ENCODE measurements at places on chromosomes 7 and 10.

GRCh38 chr10:33088990-33089389, 131.0 kb upstream of the ITGB1 start:
- DNase-seq = no peak

DNA sequence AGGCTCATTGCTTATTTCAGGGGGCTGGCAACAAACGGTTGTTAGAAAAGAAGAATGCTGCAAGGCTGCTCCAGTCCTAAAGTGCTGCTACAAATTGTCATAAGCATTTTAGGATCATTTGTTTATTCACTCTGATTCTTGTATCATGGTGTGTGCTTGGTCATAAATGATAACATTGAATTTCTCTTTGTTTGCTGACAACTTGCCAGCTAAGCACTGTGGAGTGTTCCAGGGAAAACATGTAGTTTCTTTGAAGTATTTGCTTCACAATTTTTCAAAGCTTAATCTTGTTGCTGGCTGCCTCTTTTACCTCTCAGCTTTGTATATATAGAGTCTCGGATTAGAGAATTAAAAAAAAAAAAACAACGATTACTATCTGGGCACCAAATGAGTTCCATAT, 263.0 kb downstream of the PHF14 start:
- no peak for DNase-seq

- DNase-seq = no peak
These were observed 20.8 kb upstream of the CTTNBP2 start for GRCh38 chr7:117894037-117894436.

DNA sequence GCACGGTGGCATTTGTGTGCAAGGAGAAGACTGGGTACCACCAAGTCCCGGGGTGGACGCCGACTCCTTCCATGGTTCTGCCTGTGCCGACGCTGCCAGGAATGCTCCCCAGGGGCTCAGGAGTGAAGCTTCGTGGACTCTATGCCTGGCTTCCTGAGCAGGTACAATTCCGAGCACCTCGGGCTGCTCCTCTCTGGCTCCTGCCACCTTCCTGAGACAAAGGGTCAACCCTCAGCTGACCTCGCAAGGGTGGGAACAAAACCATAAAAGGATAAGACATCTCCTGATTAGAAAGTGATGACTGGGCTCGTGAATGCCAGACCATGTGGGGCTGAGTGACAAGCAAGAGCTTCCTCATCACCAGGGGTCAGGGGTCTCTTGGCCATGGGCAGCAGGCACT, 31.8 kb downstream of the CALML3 start:
- DNase-seq = no peak

- DNase-seq = no peak
These were observed 177.8 kb downstream of the USP6NL start for GRCh38 chr10:11433657-11434056.

DNA sequence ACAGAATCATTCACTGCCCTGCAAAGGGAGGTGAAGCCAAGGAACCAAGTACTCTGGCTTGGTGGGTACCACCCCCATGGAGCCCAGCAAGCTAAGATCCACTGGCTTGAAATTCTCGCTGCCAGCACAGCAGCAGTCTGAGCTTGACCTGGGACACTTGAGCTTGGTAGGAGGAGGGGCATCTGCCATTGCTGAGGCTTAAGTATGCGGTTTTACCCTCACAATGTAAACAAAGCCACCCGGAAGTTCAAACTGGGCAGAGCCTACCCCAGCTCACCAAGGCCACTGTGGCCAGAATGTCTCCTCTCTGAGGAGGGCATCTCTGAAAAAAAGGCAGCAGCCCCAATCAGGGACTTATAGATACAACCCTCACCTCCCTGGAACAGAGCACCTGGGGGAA, 1050.0 kb upstream of the GHITM start:
- no peak for DNase-seq

- DNase-seq = no peak
These were observed 83.0 kb upstream of the LRRTM3 start for GRCh38 chr10:66842867-66843266.

DNA sequence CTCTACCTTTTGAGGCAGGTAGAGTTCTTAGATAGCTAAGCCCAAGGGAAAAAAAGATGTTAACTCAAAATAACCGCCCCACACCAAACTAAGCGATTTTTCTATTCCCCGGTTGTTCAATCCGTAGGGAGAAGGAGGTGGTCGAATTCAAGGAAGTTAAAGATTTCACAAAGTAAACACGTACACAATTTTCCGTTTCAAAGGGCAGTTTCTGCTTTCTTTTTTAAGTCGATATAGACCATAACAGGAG, 842 bp downstream of the KBTBD2 start:
- no peak for DNase-seq

GRCh38 chr10:11022213-11022612, 4.5 kb downstream of the CELF2 start:
- no peak for DNase-seq

- no peak for DNase-seq
These were observed 214.5 kb downstream of the DIP2C start for GRCh38 chr10:474946-475345.

DNA sequence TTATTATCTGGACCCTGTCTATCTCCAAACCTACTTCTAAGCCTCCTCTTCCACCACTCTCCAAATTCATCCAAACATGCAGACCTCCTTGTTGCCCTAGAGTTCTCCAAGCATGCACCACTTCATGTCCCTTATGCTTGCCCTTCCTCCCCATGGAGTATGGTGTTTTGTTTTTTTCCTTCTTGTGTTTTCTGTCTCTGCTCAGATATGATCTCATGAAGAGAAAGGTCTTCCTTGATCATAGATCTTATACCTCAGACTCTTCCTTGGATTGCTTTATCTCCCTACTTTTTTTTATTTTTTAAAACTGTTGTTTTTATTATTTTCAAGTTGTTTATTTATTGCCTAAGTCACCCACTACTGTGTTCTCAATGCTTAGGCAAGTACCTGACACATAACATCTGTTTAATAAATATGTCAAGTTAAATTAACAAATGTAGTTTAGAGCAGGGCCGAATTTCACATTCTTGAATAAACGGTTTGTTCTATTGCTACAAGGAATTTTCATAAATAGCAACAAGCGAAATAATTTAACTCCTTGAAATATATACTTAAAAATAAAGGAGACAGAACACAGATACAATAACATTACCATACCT, 84.5 kb downstream of the HGF start:
- DNase-seq = no peak
